ENCODE measurements at places on chromosomes 4 and X. TPM values are rescaled to one million over a fixed set of nuclear protein-coding genes. Genes with fewer than 3 reads are reported as not detected.

POLN gene
- total RNA-seq = 22.9 TPM

CLDN24 gene
- total RNA-seq = not detected

USP26 gene
- 1.9 TPM for total RNA-seq

MYOZ2 gene
- total RNA-seq = 2.8 TPM

TRIM60 gene
- 1.1 TPM for total RNA-seq

PGAM4 gene
- 0.87 TPM for total RNA-seq

TMEM187 gene
- 15.7 TPM for total RNA-seq

CENPVL2 gene
- total RNA-seq = 11.1 TPM

PGK1 gene
- total RNA-seq = 69.1 TPM

F8A2 gene
- total RNA-seq = not detected

LRRC66 gene
- 0.87 TPM for total RNA-seq

NOX1 gene
- 1.2 TPM for total RNA-seq

NPY2R gene
- total RNA-seq = 1.0 TPM

STK26 gene
- 3.7 TPM for total RNA-seq

- DNase-seq = no peak
Measured at GRCh38 chr4:56052481-56052880, 103.7 kb downstream of the CEP135 start.

- peak; percentile 60 for DNase-seq
Measured at GRCh38 chr4:139279760-139280620, at the start of gene MGARP. Gene MGARP (minus strand): TSS chr4:139280225. CDS start chr4:139280158, 67 bp downstream.

GRCh38 chr4:20297783-20298182 lies 46.1 kb downstream of the SLIT2 start:
- DNase-seq = no peak

DNA sequence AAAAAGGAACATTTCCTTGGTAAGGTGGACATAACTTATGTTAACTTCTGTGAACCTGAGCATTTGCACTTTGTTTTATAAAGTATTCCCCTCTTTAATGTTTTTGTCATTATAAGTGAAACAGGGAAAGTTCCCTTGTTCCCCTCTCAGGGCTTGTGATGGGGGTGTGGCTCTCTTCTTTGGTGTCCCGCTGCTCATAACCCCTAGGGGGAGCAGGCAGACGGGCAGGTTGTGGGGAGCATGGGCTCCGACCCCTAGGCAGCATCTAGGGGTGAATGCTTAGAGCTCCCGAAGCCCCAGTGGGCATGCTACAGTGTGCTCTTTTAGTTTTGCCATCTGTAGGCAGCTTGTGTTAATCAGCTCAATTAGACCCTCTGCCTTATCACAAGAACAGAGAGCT lies 200.4 kb downstream of the DACH2 start:
- DNase-seq = no peak

DNA sequence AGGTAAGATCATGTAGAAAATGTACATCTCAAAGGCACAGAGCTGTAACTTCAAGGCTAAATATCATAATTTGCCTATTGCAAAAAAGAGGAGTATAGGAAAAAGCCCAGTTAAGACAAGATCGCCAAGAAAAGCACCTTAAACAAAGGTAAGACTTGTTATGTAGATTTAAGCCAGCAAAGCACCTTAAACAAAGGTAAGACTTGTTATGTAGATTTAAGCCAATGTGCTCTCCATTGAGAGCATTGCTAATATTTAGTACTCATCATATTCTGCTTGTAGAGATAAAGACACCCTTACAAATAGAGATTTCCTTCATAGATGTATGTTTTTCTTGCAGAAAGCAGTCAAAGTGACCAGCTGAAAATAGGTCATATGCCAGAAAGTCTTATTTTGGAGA lies 115.8 kb downstream of the ADAM29 start:
- DNase-seq = no peak

DNA sequence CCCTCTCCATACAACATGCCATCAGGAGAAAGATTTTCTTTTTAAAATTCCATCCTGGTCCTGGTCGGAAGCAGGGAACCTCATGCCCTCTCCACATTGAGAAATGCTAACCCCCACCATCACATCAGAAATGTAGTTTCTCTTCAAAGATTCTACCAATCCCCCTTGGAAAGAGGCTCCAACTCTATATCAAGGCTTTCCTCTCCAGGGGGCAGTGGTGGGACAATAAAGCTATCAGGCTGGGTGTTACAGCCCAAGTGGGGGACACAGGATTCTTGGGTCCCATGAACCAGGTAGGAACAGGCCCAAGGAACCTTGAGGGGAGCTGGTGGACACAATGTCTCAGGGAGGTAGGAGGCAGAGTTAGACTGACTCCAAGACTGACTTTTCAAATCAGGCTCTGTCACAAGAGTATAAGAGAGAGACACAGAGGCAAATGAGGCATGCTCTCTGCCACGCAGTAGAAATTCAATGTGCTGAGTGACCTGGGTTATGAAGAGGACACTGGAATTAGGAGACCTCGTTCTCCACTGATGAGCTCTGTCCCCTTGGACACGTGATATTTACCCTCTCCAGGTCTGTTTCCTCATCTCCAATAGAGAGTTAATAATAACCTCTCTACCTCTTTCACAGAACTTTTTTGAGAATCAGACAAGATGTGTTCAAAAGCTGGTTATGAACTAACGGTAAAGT lies 4.5 kb downstream of the GJB1 start:
- DNase-seq = no peak

DNA sequence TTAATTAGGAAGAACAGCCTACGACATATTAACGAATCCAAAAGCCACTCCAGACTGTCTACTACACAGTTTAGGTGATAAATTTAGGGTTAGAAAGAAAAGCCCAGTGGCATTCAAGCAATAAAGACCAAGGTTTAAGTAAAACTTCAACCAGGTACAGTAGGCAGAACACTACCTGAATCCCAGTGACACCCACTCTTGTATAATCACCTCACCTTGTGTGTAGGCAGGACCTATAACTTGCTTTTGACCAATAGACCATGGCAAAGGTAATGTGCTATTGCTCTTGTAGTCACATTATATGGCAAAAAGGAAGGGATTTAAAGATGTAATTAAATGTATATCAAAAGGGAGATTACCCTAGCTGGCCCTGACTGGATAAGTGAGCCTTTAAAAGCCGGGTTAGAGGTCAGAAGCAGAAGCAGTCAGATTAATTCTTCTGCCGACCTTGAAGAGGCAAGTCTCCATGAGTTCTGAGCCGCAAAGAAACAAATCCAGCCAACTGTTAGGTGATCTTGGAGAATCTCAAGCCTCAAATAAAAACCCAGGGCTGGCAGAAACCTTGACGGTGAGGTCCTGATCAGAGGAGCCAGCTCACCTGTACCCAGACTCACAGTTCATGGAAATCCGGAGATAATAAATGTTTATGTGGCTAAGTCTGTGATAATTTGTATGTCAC lies 8.8 kb downstream of the FSTL5 start:
- DNase-seq = no peak

DNA sequence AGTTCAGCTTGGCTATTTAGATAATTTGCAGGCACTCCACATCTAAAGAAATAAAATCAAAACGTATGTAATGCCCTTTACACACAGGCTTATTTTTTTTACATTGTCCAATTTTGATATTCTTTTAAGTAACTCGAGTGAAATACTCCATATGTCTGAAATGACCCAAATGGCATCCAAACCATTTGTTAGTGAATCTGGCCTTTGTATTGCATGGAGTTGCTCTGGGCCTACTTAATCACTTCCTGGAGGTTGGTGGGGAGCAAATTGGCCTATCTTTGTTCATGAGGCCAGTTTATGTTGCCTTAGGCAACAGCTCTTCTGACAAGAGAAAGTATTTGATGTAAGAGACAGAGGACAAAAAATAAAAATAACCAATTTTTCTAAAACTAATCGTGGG lies 47.6 kb upstream of the TMEM131L start:
- DNase-seq = no peak

- DNase-seq = no peak
Measured at GRCh38 chrX:154019061-154019621, 561 bp downstream of the IRAK1 start.

DNA sequence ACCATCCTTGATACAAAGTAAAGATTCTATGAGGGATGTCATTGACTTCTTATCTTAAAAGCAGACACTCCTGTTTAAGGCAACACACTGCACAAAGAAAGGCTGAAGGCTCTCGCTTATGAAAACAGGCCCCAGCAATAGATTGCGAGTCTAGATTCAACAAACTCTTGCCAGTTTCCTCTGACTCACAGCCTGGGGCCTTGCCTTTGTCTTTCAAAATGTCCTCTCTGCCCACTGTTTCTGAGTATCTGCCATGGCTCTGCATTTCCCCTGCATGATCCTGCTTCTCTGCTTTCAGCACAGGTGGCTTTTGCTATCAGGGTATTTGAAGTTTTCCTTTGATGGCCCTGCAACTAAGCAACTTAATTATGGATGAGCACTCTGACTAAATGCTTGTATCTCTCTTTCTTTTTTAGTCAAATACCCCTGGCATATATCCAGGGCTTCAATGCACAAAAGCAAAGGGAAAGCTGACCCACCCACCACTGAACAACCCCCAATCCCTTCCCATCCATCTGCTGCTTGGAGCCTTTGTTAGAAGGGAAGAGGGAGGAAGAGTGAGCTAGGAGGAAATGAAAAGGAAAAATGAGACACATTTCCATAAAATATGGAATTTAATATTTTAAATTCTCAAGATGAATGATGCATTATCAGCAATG lies 32.2 kb downstream of the NDP start:
- DNase-seq = no peak

DNA sequence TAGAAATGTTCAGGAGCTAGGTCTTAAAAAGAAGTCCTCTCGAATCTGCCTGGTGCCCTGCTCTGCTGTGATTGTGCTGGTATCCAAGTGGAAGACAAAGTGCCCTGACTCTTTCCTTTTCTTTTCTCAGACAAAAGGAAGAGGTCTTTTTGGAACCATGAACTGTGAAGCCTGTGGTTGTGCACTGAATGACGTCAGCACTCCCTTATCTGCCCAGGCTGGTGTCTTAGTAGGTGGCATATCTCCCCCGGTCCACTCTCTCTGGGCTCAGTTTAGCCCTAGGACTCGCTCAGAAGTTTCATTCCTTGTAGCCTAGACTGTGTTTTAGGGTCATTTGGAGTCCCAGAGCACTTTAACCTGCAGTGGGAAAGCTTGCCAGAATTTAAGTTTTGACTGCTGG lies 400.3 kb upstream of the CT83 start:
- no peak for DNase-seq

DNA sequence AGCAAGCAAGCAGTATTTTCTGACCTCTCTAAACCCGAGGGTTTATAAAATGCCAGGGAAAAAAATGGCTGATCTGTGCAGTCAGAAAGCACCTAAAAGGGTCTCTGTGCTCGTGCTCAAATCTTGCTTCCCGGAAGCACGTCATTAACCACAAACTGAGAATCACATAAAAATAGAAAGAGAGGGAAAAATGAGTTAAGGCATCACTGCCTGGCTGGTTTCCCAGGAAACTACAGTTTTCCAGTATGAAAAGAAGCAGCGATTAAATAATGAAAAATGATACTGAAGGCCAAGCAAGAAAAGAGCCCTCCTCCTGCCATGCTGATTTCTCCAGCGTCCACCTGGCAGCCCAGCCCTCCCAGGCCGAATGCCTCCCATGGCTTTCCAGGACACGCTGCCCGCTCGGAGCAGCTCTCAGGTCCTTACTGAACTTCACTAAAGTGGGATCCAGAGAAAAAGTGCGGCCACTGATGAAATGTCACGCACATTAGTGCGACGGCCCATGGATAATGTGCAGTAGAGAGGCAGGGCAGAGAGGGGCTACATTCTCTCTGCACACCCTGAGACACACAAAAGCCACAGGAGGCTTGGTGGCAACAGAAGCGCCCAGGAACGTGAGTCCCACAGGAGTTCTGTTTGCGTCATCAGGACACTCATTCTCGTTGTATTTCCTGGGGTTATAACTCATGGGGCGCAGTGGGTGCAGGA lies 80.4 kb downstream of the WFS1 start:
- DNase-seq = no peak

- peak; percentile 86 for DNase-seq
Measured at GRCh38 chr4:13783800-13784411, 156.4 kb upstream of the BOD1L1 start.

GRCh38 chrX:13661735-13662288 lies 8.9 kb downstream of the TCEANC start:
- DNase-seq = no peak

DNA sequence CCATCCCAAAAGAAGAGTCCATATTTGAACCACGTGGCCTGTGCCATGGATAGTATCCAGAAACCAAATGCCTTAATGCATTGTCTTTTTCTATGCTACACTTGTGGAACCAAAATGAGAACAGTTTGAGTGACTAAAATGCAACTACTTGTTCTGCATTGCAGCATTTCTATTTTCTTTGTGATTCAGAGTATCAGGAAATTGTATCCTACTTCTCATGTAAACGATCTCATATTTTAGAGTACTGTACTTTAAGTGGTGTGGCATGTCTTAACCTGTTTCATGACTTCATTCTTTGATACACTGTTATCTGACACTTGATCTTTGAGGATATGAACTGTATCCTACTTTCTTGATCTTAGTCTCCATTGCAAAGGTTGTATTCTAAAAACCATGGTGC lies 167.2 kb upstream of the WDR1 start:
- DNase-seq = no peak

- no peak for DNase-seq
Measured at GRCh38 chr4:153764601-153765368, 5.0 kb upstream of the RNF175 start.

DNA sequence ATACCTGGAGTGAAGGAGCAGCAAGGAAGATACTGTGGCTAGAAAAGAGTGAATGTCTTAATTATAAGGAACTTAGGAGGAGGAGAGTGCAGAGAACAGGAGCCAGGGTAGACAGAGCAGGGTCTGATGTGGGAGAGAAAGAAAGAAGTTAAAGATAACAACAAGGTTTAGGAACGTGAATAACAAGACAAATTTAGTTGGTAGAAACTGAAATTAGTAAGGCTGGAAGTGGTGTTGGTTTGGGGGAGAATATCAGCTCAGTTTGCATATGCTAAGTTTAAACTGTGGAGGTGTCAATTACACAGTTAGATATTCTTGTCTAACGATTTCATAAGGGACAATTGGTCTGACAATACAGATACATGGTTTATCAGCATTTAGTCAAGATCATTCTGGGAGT lies 1123.7 kb upstream of the PABPC4L start:
- no peak for DNase-seq

GRCh38 chrX:42129022-42129940 lies 205.9 kb upstream of the CASK start:
- no peak for DNase-seq

GRCh38 chr4:101102114-101102742 lies 245.1 kb downstream of the PPP3CA start:
- peak; percentile 69 for DNase-seq

GRCh38 chrX:135086197-135086854 lies 34.0 kb downstream of the ETDB start:
- peak; percentile 25 for DNase-seq

GRCh38 chr4:33067221-33067620 lies 2347.1 kb downstream of the PCDH7 start:
- no peak for DNase-seq

DNA sequence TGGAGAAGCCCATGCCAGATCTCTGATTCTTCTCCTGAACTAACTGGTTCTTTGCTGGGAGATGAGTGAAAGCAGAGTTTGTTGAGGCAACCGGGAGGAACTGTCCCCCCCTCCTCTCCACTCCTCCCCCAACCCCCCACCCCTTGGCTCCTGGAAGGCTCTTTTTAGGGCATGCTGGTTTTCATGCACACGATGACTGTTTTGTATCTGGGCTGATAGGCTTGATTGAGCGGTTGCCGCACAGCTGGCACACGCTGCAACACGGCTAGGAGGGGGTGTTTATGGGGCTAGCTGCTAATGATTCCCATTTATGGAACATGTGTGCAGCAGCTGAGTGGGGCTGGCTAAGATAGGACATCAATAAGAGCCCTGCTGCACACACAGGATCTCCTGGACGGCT lies 137.2 kb downstream of the SMIM20 start:
- no peak for DNase-seq
